H54 (cell line): ENCODE measurements at places on chromosomes 1 and 21.

DNA sequence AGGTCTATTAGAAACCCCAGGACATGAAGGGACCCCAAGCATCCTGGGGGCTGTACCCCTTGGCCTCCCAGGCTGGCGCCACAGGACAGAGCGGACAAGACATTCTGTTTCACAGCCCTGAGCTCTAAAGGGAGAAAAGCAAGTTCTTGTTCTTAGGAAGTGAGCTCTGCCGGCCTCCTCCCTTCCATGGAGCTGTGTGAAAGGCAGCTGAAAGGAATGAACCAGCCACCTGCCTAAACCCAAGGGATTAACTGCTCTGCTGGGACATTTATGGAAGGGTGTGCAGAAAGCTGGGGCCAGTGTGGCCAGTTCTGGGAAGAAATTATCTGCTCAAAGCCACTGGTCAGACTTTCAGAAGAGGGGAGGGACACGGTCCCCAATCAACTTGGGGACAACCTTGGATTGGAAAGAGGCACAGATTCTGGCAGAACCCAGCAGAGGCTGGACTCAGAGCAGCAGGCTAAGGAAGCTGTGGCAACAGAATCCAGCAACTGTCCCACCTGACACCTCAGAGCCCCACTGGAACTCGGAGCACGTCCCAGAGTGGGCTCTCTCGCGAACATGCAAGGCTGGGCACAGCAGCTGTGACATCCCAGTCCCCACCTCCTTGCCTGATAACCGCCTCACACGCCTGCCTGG is 2.1 kb downstream of the KLHL21 start:
- DNase-seq = no peak

GRCh38 chr1:229434641-229435051 is 752 bp upstream of the ACTA1 start:
- no peak for DNase-seq

GRCh38 chr1:58575551-58576324 is 1.3 kb downstream of the TACSTD2 start:
- DNase-seq = no peak

GRCh38 chr1:2376931-2377672 is 14.3 kb downstream of the MORN1 start:
- DNase-seq = no peak

DNA sequence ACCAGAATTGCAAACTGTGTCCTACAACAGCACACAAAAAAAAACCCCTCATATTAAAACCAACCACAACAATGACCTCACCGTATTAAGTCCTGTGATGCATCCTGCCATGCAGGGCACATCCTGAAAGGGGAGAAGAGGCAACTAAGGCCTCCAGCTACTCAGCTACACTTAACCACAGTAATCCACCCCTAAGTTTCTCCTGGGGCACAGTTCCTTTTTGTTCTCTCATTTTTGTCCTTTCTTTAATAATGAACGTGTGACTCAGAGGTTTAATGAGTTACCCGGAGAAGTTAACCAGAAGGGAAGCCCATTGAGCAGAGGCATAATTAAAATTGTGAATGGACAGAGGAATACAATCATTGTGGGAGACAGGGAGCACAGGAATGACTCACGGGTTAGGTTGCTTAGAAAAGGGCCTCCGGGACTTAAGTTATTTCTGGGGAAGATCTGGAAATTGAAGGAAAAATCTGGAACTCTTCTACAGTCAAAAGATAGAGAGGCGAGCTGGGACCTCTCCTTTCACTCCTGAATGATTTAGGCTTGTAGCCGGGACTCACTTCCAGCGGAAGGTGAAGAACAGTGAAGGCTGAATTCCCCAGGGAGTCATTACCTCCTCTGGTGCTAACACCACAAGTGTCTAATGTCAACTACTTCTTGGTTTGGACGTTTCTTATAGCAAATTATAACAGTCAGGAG is 36.9 kb upstream of the HIVEP3 start:
- peak; percentile 56 for DNase-seq

GRCh38 chr1:38716229-38716628 is 143.3 kb downstream of the RRAGC start:
- DNase-seq = no peak

DNA sequence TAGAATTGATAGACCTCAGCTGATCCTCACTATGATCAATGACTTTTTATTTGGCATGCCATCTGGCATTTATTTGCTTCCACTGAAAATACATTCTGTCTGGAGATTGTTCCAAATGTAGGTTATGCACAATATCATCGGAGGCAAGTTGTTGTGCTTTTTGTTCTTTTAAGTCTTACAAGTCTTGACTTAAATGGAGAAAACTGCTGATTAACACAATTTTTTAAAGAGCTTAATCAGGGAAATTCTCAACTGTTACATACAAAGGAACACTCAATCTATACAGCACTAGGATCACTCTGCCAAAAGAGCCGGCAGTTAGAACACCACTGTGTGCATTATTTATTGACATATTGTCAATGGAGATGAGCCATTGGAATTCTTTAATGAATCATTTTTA is 19.2 kb downstream of the CYYR1 start:
- no peak for DNase-seq

GRCh38 chr1:38213646-38214434 is 167.2 kb upstream of the POU3F1 start:
- DNase-seq = no peak
